ENCODE measurements at places on chromosomes 11 and 22.
A peak's percentile ranks its signal among the peaks of the same experiment; 100 is the strongest.

DNA sequence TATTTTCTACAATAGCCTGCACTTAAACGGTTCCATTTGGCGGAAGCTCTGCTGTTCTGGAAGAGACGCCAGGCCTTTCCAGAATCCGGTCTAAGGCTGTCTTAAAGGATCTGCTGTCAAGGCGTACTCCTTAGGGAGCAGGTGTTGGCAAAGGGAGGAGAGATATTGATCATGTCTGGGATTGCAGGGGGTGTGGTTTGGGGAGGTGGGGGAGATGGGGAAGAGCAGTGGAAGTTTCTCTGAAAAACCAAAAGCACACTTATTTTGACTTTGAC lies 22.5 kb upstream of the WNT11 start:
- H3K4me3 ChIP-seq = no peak overlapping the region
- no peaks in the 10 kb centered on the region for H3K36me3 ChIP-seq
- no peaks in the 10 kb centered on the region for H3K27me3 ChIP-seq
- peaks cover 27% of the 10 kb centered on the region for H3K4me1 ChIP-seq
- H3K27ac ChIP-seq = no peak overlapping the region

DNA sequence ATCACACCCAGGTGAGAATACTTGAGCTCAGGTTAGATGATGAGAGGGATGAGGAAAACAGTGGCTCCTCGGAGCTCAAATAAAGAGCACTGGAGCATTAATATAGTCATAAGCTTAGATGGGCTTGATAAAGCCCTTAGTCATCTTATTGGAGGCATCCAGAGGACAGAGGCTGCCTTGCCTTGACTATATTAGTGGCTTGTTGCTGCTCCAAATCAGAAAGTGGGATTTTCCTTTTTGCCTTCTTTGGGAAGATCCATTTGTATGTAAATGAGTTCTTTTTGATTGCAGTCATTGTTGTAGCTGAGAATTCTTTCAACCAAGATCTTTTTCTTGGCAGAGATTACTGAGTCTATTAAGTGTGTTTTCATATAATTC lies 18.9 kb downstream of the ADM start:
- H3K4me3 ChIP-seq = no peak overlapping the region
- peaks cover 13% of the 10 kb centered on the region for H3K4me1 ChIP-seq
- DNase-seq = no peak
- H3K36me3 ChIP-seq = no peaks in the 10 kb centered on the region
- H3K27ac ChIP-seq = peak overlapping the region; percentile 86
- H3K27me3 ChIP-seq = peaks cover 2% of the 10 kb centered on the region

DNA sequence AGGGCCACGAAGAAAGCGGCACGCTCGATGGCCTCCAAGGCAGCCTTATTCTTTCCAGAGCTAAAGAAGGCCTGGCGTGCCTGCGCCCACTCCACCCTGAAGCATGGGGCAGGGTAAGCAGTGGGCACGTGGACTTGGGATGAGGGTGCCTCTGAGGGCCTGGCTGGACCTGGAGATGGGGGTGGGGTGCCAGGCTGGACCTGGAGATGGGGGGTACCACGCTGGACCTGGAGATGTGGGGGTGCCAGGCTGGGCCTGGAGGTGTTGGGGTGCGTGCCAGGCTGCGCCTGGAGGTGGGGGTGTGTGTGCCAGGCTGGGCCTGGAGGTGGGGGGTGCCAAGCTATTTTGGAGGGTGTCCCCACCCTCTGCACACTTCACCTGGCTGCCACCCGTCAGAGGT lies 5.3 kb downstream of the CPT1B start:
- H3K4me1 ChIP-seq = no peaks in the 10 kb centered on the region
- H3K36me3 ChIP-seq = peaks cover 50% of the 10 kb centered on the region
- H3K4me3 ChIP-seq = no peak overlapping the region

- H3K27me3 ChIP-seq = no peaks in the 10 kb centered on the region
- H3K4me3 ChIP-seq = no peak overlapping the region
- no peak for DNase-seq
- H3K36me3 ChIP-seq = peaks cover 18% of the 10 kb centered on the region
- H3K27ac ChIP-seq = no peak overlapping the region
These were observed 150.9 kb downstream of the TBC1D22A start for GRCh38 chr22:46913351-46913750.

DNA sequence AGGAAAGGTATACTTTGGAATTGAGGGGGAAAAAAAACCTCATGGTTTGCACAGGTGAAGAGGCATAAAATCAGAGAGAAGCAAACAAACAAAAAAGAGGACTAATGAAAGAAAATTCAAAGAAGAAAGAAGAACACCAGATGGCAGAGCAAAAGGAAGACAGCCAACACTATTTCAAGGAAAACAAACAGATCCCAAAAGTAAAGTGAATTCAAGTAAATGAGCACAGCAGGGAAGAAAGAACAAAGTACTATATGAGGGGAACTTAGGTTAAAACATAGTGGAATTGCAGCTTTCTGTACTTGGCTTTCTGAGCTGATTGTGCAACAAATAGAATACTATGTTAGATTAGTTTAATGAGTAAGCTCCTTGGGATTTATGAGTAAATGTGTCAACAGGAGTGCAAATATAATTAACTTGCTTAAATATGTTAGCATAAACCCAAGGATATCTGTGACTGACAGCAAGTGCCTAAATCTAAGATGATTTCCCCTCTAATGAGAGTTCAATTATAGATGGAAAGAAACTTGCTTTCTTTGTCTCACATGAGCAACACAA lies 404.6 kb upstream of the CNTN5 start:
- no peak for DNase-seq
- H3K27ac ChIP-seq = no peak overlapping the region
- H3K4me1 ChIP-seq = no peaks in the 10 kb centered on the region
- H3K4me3 ChIP-seq = no peak overlapping the region

GRCh38 chr11:77236901-77237300 lies 64.6 kb downstream of the GDPD4 start:
- no peak overlapping the region for H3K4me3 ChIP-seq
- no peak overlapping the region for H3K27ac ChIP-seq
- H3K4me1 ChIP-seq = no peaks in the 10 kb centered on the region
- no peaks in the 10 kb centered on the region for H3K36me3 ChIP-seq
- no peak for DNase-seq

DNA sequence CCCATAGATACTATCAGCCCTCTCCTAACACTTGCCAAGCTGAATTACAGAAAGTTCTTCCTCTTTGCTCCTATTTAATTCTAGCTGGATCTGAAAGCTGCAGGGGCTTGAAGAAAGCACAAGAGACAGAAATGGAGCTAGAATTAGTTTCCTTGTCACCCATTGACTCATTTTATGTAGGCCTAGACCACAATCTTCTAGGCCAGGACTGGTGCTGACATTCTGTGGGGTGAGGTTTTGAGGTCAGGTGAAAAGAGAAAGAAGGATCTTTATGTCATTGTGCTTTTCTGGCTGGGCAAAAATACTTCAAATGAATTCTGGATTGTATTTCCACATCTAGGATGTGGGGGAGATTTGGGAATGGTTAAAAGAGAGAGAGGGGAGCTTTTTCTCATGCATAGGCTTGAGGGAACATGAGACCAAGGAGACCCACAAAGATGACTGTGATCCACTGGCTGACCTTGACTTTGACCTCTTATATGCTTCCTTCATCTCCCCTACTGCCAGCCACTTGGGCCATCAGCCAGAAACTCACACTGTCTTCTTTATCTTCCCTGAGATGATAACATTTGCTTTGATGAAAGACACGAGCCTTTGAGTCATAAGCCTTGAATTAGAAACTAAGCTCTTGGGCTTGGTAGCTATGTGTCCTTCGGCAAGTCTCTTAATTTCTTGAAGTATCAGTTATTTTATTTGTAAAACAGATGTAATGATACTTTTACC lies 274.9 kb upstream of the CADM1 start:
- no peak overlapping the region for H3K27ac ChIP-seq
- no peaks in the 10 kb centered on the region for H3K4me1 ChIP-seq
- H3K27me3 ChIP-seq = no peaks in the 10 kb centered on the region
- no peak overlapping the region for H3K4me3 ChIP-seq
- DNase-seq = no peak
- no peaks in the 10 kb centered on the region for H3K36me3 ChIP-seq

- H3K27ac ChIP-seq = no peak overlapping the region
- H3K4me1 ChIP-seq = peaks cover 40% of the 10 kb centered on the region
- peak; percentile 23 for DNase-seq
- H3K36me3 ChIP-seq = peaks cover 13% of the 10 kb centered on the region
- H3K27me3 ChIP-seq = no peaks in the 10 kb centered on the region
These were observed 831 bp upstream of the TMEM135 start for GRCh38 chr11:87036756-87037449.

- H3K4me3 ChIP-seq = no peak overlapping the region
- no peaks in the 10 kb centered on the region for H3K27me3 ChIP-seq
- no peak for DNase-seq
- no peak overlapping the region for H3K27ac ChIP-seq
- no peaks in the 10 kb centered on the region for H3K4me1 ChIP-seq
- H3K36me3 ChIP-seq = no peaks in the 10 kb centered on the region
These were observed 14.5 kb downstream of the MUC2 start for GRCh38 chr11:1088927-1089737.

GRCh38 chr11:3165152-3165705 lies at the start of gene OSBPL5:
Gene OSBPL5, minus strand, starts transcription at chr11:3165310. Its CDS starts 36,162 bp downstream, at chr11:3129148.
- H3K27ac ChIP-seq = no peak within 1 kb of the TSS
- peaks cover 23% of the 10 kb centered on the region for H3K27me3 ChIP-seq
- H3K4me1 ChIP-seq = peaks cover 33% of the 10 kb centered on the region
- peak; percentile 77 for DNase-seq
- H3K36me3 ChIP-seq = no peaks in the 10 kb centered on the region

- peak; percentile 4 for DNase-seq
- no peaks in the 10 kb centered on the region for H3K36me3 ChIP-seq
- H3K4me1 ChIP-seq = no peaks in the 10 kb centered on the region
- H3K27ac ChIP-seq = no peak overlapping the region
These were observed 168.1 kb downstream of the NXPE2 start for GRCh38 chr11:114846416-114846791.

GRCh38 chr11:125918140-125918840 lies 14.0 kb downstream of the DDX25 start:
- no peaks in the 10 kb centered on the region for H3K36me3 ChIP-seq
- no peak overlapping the region for H3K27ac ChIP-seq
- no peak for DNase-seq

DNA sequence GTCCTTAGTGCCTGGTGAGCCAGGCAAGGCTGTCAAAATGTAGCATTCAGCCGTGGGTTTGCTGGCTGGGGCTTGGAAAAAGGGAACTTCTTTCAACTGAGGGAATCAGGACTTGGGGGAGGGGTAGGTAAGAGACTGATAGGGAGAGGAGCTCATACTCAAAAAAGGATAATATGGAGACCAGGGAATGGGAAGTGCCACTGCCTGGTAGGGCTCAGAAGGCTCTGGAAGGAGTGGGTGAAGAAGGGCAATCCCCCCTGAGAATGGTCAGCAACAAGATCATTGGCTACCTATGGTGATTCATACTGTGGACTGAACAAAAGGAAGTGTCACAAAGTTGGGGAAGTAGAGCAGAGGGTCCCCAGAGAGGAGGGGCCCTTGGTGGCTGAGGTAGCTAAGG lies 1.9 kb downstream of the CNGA4 start:
- H3K27me3 ChIP-seq = peaks cover 6% of the 10 kb centered on the region
- no peak overlapping the region for H3K27ac ChIP-seq
- H3K36me3 ChIP-seq = no peaks in the 10 kb centered on the region
- no peak for DNase-seq
- no peak overlapping the region for H3K4me3 ChIP-seq
- H3K4me1 ChIP-seq = no peaks in the 10 kb centered on the region

- no peak overlapping the region for H3K27ac ChIP-seq
- H3K4me3 ChIP-seq = no peak overlapping the region
- no peaks in the 10 kb centered on the region for H3K36me3 ChIP-seq
- peaks cover 7% of the 10 kb centered on the region for H3K27me3 ChIP-seq
- no peak for DNase-seq
These were observed 331.1 kb upstream of the MPPED2 start for GRCh38 chr11:30917266-30917665.

DNA sequence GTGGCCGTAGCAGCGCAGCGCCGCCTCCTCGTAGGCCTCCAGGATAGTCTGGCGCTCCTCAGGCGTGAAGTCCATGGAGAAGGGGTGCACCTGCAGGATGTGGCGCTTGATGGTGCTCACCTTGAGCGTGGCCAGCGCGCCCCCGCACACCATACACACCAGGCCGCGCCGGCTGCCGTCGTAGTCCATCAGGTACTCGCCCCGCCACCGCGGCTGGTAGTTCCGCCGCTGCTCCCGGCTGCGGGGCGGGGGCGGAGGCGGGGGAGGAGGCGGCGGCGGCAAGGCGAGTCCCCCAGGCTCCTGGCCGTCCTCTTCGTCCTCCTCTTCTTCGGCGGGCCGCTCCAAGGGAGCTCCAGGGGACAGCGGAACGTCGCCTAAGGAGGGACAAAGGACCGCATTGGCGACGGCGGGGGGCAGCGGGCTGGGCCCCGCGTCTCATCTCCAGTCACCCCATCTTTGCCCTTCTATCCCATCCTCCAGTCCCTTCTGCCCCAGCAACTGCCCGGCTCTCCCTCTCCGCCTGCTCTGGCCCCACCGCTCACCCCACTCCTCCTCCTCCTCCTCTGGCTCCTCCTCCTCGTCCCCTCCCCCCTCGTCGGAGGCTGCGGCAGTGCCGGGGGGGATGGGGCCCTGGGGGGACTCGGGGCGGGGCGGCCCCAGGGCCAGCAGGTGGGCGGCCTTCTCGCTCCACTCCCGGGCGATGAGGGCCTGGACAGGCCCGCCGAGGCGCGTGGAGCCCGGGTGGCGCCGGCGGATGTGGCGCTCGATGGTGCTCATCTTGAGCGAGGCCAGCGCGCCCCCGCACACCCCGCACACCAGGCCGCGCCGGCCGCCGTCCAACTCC lies 4.9 kb downstream of the ZFTA start:
- no peaks in the 10 kb centered on the region for H3K36me3 ChIP-seq
- peaks cover 6% of the 10 kb centered on the region for H3K4me1 ChIP-seq
- no peak for DNase-seq
- H3K4me3 ChIP-seq = no peak overlapping the region
- no peak overlapping the region for H3K27ac ChIP-seq

DNA sequence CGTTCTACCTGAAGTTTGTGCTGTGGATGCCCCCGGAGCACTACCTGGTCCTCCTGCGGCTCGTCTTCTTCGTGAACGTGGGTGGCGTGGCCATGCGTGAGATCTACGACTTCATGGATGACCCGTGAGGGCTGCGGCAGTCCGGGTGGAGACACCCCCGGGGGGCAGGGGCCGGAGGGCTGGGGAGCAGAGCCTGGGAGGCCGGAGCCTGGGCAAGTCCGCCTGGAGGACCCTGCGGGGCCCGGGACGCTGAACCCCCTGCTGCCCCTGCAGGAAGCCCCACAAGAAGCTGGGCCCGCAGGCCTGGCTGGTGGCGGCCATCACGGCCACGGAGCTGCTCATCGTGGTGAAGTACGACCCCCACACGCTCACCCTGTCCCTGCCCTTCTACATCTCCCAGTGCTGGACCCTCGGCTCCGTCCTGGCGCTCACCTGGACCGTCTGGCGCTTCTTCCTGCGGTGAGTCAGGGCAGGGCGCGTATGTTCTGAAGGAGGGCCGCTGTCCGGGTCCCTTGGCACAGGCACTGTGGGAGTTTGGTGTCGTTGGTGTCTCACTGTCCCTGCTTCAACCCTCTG lies 17.3 kb downstream of the RNH1 start:
- peaks cover 2% of the 10 kb centered on the region for H3K36me3 ChIP-seq
- H3K4me3 ChIP-seq = no peak overlapping the region
- no peaks in the 10 kb centered on the region for H3K27me3 ChIP-seq

- H3K27me3 ChIP-seq = no peaks in the 10 kb centered on the region
These were observed 390.0 kb downstream of the NTM start for GRCh38 chr11:131760091-131761061.

GRCh38 chr11:16086229-16086819 lies 270.0 kb downstream of the SOX6 start:
- no peak overlapping the region for H3K4me3 ChIP-seq
- no peak for DNase-seq
- H3K4me1 ChIP-seq = no peaks in the 10 kb centered on the region
- H3K27me3 ChIP-seq = no peaks in the 10 kb centered on the region
- H3K36me3 ChIP-seq = no peaks in the 10 kb centered on the region

Measured in activated CD4-positive, alpha-beta T cell treated with anti-CD3 and anti-CD28 coated beads for 36 hours (primary cell).